Activated CD8-positive, alpha-beta memory T cell treated with anti-CD3 and anti-CD28 coated beads for 4 hours (primary cell): ENCODE measurements at places on chromosomes 2 and 18.

GRCh38 chr2:43898134-43898837, 59.5 kb downstream of the ABCG8 start:
- DNase-seq: no peak

DNA sequence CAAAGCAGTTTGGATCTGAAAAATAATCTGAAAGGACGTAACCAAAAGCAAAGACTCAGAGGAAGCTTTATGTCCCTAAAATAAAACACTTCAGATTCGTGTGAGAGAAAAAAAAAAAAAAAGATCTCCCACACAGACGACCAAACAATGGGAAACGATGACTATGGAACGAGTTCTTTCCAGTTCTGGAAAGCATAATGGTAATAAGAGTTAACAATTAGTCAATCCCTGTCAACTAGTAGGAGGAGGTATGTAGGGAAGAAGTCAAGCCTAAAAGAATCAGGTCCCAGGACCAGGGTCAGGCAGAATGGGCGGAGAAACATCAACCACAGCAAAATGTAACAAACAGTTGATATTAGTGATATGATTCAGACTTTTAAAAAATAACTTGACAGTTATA, 170.3 kb upstream of the SETBP1 start:
- no peak for DNase-seq

GRCh38 chr2:207749873-207750272, 19.8 kb downstream of the FZD5 start:
- DNase-seq: no peak

DNA sequence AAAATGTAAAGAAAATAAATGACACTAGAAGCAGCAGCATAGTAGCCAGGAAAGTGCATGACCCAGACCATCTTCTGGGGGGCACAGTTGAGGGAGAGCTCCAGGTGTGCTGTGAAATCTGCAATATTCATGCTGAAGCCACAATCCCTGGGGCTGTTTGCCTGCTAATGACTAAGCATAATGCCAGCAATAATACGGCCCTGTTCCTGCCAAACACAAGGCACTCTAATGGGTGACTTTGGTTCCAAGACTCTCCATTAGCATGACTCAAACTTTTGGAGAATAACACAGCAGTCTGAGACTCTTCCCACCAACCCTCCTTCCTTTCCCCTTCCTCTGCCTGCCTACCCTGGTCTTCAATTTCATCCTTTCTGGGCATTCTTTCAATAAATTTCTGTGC, 77.9 kb upstream of the DOCK10 start:
- DNase-seq: no peak

GRCh38 chr2:219663116-219663762, 35.8 kb downstream of the SLC4A3 start:
- no peak for DNase-seq

GRCh38 chr2:234650911-234651310, 154.0 kb upstream of the ARL4C start:
- DNase-seq: no peak

- DNase-seq: no peak
Observed at GRCh38 chr18:61597316-61597715, 264.1 kb downstream of the CDH20 start.

- no peak for DNase-seq
Observed at GRCh38 chr18:59810735-59811520, 88.9 kb upstream of the PMAIP1 start.

GRCh38 chr2:14423145-14423906, 209.2 kb upstream of the LRATD1 start:
- no peak for DNase-seq

- DNase-seq: no peak
Observed at GRCh38 chr2:175811971-175812370, 190.1 kb downstream of the LNPK start.

- DNase-seq: no peak
Observed at GRCh38 chr2:70473101-70473722, 80.4 kb downstream of the TGFA start.

DNA sequence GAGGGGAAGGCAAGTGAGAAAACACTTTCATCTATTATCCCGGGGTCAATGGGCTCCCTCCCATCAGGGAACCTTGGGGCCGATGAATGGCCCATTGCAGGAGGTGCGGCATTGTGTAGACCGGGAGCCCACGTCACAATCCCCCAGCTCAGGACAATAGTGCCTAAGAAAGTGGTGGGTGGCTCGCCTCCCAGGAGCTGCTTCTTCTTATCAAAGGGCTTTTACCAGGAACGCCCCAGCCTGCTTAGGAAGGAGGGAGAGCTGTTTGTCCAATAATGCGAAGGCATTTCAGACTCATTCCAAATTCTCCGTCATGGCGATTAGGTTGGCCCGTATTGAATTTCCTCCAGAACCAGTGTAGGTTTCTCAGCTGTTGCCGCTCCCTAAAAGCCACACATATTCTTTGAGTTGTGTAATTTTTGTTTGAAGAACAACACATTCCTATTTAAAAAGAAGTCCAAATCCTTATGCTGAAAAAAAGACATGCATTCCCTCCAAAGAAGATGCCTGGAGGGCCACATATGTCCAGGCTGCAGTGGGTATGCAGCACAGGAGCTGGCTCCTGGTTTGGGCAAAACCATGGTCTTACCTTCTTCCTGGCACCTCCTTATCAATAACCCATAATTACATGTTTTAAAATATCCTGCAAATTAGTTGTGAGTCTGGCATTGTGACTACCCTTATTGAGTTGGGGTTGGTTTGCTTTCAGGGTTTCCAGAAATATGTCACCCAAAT, 264.7 kb downstream of the MYCN start:
- no peak for DNase-seq

DNA sequence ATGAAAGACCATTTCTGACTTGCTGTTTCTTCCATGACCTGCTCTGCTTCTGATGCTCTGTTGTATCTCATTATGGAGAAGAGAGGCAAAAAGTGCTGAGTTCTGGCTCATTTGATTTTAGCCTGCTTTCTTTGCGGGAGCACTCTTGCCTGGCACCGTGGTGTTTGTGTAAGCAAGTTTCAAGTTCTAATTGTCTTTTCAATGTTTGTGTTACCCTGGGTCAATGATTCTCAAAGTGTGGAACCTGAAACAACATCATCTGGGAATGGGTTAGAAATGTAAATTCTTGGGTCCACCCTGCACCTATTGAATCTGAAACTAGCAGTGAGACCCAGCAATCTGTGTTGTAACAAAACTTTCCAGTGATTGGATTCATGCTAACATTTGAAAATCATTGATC, 85.5 kb upstream of the STON1 start:
- DNase-seq: no peak

GRCh38 chr2:19652811-19653210, 249.0 kb downstream of the TTC32 start:
- DNase-seq: no peak

- no peak for DNase-seq
Observed at GRCh38 chr2:224158831-224159230, 119.7 kb upstream of the SERPINE2 start.

GRCh38 chr2:64336171-64336570, 117.8 kb upstream of the LGALSL start:
- no peak for DNase-seq

DNA sequence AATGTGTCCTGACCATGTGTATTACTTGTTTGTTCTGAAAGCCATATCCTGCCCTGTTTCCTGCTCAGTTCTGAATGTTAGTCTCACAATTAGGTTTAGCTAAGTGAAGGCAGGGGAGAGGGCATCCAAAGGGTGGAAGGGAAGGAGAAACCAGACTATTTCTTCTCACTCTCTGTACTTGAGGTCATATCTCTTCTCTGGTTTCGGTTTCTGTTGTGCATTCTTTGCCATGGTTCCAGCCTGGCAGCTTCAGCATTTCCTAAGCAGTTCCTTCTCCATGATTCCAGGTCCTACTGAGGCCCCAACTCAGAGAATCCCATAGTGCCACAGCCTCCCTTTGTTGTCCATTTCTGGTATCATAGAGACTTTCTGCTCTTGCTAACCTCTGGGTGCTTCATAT, 40.3 kb upstream of the HNMT start:
- no peak for DNase-seq

DNA sequence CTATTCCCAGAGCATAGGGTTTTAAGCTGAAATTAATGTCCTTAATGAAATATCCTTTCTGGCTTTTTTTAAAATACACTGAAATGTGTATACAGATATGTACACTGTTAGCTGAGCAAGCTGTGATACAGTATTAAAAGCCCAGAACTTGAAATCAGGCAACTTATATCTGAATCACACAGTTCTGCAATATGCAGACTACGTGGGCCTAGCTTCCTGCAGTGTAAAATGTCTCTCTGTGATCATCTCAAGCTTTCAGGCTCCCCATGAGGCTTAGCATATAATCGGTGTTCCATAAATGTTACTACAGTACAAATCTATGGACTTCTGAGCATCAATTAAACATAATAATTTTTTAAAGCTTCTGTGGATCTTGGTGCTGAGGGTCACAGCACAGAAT, 8.2 kb downstream of the FBXO15 start:
- no peak for DNase-seq

- DNase-seq: no peak
Observed at GRCh38 chr2:16642088-16642487, 23.5 kb downstream of the CYRIA start.

DNA sequence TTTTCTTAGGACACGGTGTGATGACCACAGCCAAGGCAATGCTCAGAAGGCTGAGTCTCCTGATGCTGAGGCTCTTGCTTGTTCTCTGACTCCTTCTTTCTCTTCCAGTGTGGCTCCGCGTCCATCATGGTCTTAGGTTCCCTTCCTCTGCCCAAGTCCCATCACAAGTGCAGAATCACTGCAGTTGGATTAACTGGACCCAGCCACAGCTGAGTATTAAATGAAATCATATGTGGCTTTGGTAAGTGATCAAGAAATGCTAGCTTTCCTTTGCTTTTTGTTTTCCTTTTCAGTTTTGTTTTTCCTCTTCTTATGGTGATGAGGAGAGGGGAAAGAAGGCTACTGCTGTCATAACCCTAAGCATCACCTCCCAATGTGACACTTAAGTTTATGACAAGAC, 375.8 kb downstream of the INSIG2 start:
- DNase-seq: no peak

DNA sequence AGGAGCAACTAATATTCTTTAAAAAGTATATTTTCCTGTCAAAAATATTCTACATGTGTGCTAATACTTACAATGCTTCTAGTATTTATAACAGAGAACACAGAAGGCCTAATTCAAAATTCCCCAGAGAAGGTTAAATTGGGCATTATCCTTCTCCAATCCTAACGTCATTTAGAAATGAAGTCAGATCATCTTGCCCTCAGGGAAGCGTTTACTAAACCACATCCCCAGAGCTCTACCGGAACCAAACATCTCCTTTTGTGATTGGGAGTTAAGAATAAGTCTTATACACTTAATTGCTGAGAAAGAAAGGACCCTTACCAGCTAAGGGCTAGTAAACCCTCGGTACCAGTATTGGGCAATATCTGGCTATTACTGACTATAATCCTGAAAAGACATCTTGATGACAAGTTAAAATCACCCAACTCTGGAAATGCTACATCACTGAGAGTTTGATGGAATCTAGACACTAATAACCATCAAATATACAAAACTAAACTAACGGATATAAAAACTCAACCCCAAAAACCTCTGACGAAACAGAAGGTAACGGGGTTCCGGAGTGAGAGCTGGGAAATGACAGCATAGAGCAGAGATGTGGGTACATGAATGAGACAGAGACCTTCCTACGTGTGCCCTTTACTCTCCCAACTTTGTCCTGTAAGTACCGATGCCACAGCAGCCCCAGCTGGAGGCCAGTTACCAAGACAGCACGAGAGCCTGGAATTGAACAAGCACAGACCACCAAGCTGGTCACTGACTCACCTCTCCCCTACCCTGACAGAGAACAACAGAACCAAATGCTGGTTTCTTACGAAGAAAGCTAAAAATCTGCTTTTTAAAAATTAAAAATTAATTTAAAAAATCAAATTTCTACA, 35.0 kb downstream of the WDSUB1 start:
- no peak for DNase-seq

DNA sequence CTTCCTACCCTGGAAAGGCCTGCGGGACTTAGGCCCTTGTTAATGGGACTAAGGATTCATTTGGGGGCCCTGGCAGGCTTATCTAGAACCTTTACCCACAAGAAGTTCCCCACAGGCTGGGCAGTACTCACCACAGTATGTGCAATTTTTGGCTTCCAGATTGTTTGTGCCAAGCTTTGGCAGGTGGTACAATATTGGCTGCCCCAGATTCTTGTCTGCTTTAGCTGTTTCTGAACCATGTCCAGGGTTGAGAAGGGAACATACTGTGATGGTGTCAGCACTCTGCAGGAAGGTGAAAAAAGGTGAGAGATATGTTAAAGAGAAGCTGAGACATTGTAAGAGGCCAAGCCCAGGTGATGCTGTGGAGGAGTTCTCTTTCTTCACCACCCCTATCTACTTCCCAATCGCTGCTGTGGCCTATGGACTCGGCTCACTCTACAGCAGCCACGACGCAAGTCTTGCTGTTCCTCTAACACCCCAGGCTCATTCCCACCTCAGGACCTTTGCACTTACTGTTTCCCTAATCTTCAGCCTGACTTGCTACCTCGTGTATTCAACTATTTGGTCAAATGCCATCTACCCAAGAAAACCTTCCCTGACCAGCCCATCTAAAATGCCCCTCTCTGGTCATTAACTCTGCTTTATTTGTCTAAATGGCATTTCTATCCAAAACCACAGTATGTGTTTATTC, 9.2 kb downstream of the SLC4A5 start:
- no peak for DNase-seq

- no peak for DNase-seq
Observed at GRCh38 chr2:241041589-241042158, 43.3 kb downstream of the SNED1 start.

GRCh38 chr2:219630770-219631405, 3.5 kb downstream of the SLC4A3 start:
- DNase-seq: no peak

DNA sequence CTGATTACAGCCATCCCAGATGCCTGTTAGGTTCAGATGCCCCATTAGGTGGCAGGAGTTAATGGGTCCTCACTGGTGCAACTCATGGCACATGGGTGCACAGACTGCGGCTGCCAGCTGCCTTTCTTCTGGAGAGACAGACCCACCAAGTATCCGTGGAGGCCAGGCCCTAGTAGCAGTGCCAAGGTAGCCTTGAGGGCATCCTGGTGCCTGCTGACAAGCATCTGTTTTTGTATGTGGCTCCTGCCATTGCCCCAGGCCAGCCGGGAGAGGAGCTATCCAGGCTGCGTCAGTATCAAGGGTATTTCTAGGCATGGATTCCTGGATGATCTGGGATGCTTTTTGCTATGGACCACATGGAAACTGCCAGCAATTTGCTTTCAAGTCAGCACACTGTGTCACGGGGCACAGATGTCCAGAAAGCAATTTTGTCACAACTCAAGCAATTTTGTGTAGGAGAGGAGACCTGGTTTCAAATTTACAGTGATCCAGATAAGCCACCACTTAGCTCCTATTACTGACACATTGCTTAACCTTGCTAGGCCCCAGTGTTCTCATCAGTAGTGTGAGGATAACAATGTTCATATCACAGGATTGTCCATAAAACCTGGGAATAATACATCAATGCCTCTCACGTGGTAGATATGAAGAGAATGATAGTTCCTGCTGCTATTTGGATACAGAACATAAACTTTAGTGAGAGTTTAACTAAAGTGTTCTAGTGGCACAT, 815.1 kb upstream of the RAB6C start:
- DNase-seq: no peak
